ENCODE measurements at places on chromosomes 16 and 17. TPM values are rescaled to one million over a fixed set of nuclear protein-coding genes. Genes with fewer than 3 reads are reported as not detected.

DNA sequence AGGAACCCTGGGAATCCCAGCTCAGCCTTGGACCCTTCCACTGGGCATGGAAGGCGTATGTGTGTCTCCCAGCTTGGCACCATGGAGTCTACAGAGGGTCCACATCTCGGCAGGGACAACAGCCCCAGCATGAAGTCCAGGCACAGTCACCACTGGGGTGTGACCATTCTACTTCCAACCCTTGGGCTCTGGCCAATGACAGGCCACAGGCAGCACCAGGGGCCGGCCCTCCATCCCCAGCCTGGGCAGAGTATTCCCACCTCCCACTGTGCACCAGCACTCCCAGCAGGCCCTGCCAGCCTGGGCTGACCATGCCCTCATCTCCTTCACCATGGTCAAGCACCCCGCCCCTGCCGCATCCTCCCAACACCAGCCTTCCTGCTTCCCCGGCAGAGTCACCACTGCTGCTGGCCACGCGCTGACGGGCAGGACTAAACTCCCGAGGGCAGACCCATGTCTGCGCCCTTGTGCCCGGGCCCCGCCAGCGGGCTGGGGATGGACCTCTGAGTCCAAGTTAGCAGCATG lies 9.5 kb upstream of the PPP1R27 start:
- H3K27me3 ChIP-seq = no peaks in the 10 kb centered on the region
- H3K4me1 ChIP-seq = no peaks in the 10 kb centered on the region
- H3K36me3 ChIP-seq = peaks cover 43% of the 10 kb centered on the region
- no peak overlapping the region for H3K27ac ChIP-seq
- DNase-seq = no peak

- peaks cover 59% of the 10 kb centered on the region for H3K36me3 ChIP-seq
- no peaks in the 10 kb centered on the region for H3K27me3 ChIP-seq
- no peaks in the 10 kb centered on the region for H3K4me1 ChIP-seq
Measured at GRCh38 chr17:42333053-42333452, 44.8 kb downstream of the STAT5A start.

GRCh38 chr16:75095204-75095621 lies 21.4 kb downstream of the LDHD start:
- no peaks in the 10 kb centered on the region for H3K27me3 ChIP-seq
- no peaks in the 10 kb centered on the region for H3K36me3 ChIP-seq
- no peak overlapping the region for H3K4me3 ChIP-seq
- no peak for DNase-seq
- H3K4me1 ChIP-seq = no peaks in the 10 kb centered on the region

GRCh38 chr16:17038415-17038814 lies 432.3 kb downstream of the XYLT1 start:
- H3K4me3 ChIP-seq = no peak overlapping the region
- H3K36me3 ChIP-seq = no peaks in the 10 kb centered on the region
- peak; percentile 34 for DNase-seq
- H3K27me3 ChIP-seq = no peaks in the 10 kb centered on the region
- no peak overlapping the region for H3K27ac ChIP-seq

- H3K27me3 ChIP-seq = no peaks in the 10 kb centered on the region
- H3K27ac ChIP-seq = no peak overlapping the region
- peaks cover 53% of the 10 kb centered on the region for H3K36me3 ChIP-seq
Measured at GRCh38 chr16:56463153-56463552, 11.8 kb downstream of the OGFOD1 start.

GRCh38 chr16:3478242-3478925 lies 16.9 kb downstream of the C16orf90 start:
- peaks cover 40% of the 10 kb centered on the region for H3K4me1 ChIP-seq
- no peak overlapping the region for H3K27ac ChIP-seq
- H3K36me3 ChIP-seq = peaks cover 8% of the 10 kb centered on the region
- no peaks in the 10 kb centered on the region for H3K27me3 ChIP-seq

DNA sequence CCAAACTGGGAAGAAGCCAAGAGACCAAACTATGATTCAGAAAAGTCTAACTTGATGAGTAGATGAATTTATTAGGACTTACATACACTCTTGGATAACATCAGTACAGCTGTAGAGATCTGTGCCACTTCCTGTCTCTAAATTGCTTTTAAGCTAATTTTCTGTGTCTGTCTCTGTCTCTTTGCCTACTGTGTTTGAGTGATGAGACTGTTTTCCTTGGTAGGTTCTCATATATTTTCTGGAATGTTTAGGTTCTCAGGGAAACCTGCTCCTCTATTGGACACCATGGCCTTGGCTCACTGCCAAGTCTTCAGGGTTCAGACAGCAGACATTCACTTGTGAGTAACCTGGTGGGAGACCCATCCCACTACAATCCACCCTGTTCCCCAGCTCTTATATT lies 103.5 kb upstream of the KIF2B start:
- H3K27ac ChIP-seq = no peak overlapping the region
- H3K4me3 ChIP-seq = no peak overlapping the region
- H3K4me1 ChIP-seq = no peaks in the 10 kb centered on the region
- no peaks in the 10 kb centered on the region for H3K27me3 ChIP-seq
- no peak for DNase-seq

GRCh38 chr17:59353936-59354755 lies 22.7 kb downstream of the YPEL2 start:
- peaks cover 21% of the 10 kb centered on the region for H3K36me3 ChIP-seq
- no peak overlapping the region for H3K4me3 ChIP-seq
- peaks cover 28% of the 10 kb centered on the region for H3K4me1 ChIP-seq
- H3K27me3 ChIP-seq = no peaks in the 10 kb centered on the region
- no peak for DNase-seq

DNA sequence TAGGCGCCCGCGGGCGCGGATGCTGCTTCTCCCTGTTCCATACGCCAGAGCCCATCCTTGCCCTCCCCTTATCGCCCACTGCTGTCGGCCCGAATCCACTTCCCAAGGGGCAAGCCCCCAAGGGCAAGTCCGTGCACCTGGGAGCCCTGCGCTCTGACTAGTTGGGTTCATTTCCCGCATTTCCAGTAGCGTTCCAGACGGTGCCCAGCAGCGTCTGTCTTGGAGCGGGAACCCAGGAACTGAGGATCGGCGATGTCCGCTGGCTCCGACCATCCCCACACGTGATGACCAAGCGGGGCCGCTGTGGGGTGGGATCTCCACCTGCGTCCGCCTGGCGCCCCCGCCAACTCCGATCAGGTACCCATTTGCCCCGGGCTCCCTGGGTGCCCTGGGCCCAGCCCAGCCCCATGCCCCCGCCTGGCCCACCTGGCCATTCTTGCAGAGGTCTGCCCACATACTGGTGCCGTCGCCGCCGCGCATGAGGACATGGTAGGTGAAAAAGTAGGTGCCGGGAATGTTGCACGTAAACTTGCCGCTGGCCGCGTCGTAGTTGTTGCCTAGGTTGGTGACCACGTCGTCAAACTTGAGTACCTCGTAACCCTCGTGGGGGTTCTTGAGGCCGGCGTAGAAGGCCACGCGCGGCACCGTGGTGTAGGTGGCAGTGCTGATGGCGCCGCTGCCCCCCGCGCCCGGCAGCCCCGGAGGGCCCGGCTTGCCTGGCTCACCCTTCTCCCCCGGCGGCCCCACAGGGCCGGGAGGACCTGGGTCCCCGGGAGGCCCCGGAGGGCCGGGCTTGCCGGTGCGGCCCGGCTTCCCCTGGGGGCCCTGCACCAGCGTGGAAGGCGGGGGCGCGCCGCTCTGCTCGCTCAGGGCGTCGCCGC lies 837 bp downstream of the C1QL1 start:
- no peaks in the 10 kb centered on the region for H3K36me3 ChIP-seq
- H3K27me3 ChIP-seq = peaks cover 32% of the 10 kb centered on the region
- no peak for DNase-seq
- peak overlapping the region; percentile 20 for H3K4me3 ChIP-seq

- no peaks in the 10 kb centered on the region for H3K27me3 ChIP-seq
- no peaks in the 10 kb centered on the region for H3K36me3 ChIP-seq
- peaks cover 18% of the 10 kb centered on the region for H3K4me1 ChIP-seq
- DNase-seq = no peak
- no peak overlapping the region for H3K27ac ChIP-seq
- H3K4me3 ChIP-seq = no peak overlapping the region
Measured at GRCh38 chr16:65034915-65035314, 86.9 kb downstream of the CDH11 start.

DNA sequence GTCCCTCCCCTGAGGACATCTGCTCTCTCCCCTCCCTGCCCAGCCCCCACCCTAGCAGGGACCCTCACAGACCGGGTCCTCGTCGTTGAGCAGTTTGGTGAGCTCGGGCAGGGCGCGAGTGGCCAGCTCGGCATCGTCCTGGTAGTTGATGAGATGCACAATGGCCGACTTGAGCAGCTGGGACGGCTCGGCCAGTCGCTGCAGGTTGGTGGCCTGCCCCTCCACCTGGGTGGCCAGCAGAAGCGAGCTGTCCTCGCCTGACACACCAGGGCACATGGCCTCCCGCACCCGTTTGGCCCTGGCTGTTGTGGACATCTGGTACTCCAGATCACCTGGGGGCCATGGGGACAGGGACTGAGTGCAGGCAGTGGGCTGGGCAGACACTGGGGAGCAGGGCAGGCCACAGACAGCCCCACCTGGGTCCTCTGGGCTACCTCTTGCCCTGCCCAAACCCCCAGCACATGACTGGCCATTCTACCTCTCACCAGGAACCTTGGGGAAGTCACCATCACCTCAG lies 17.1 kb downstream of the JUP start:
- no peak overlapping the region for H3K27ac ChIP-seq
- DNase-seq = no peak
- H3K4me1 ChIP-seq = peaks cover 15% of the 10 kb centered on the region
- peaks cover 60% of the 10 kb centered on the region for H3K36me3 ChIP-seq
- H3K27me3 ChIP-seq = no peaks in the 10 kb centered on the region

- H3K27me3 ChIP-seq = no peaks in the 10 kb centered on the region
- H3K4me1 ChIP-seq = peaks cover 6% of the 10 kb centered on the region
- no peak overlapping the region for H3K27ac ChIP-seq
- DNase-seq = no peak
Measured at GRCh38 chr16:30434852-30435251, 5.0 kb upstream of the DCTPP1 start.

Gene ABCA9
- total RNA-seq = 0.09 TPM

Gene CDC42EP4
- 18.9 TPM for total RNA-seq

Gene RHBDF1
- 28.2 TPM for total RNA-seq

Gene ABI3
- 0.32 TPM for total RNA-seq

Measured in cardiac muscle cell (in vitro differentiated cells and primary cell).